A172 (cell line): ENCODE measurements at places on chromosomes 16 and 17. TPM values are rescaled to one million over a fixed set of nuclear protein-coding genes. Genes with fewer than 3 reads are reported as not detected.

TPPP3 gene
- 0.31 TPM in 1 of 2 replicates, not detected in the other for total RNA-seq

CD300LG gene
- total RNA-seq, result not detected in 2 replicates

CTRL gene
- total RNA-seq, result 0.33 and 0.96 TPM in 2 replicates

CSH2 gene
- not detected in 2 replicates for total RNA-seq

GRCh38 chr17:68301438-68301959 lies 10.2 kb downstream of the ARSG start:
- DNase-seq, result no peak

GRCh38 chr16:71645450-71645849 lies 19.5 kb downstream of the MARVELD3 start:
- DNase-seq, result peak; percentile 56

GRCh38 chr17:17071531-17072360 lies 29.5 kb downstream of the MPRIP start:
- no peak for DNase-seq

DNA sequence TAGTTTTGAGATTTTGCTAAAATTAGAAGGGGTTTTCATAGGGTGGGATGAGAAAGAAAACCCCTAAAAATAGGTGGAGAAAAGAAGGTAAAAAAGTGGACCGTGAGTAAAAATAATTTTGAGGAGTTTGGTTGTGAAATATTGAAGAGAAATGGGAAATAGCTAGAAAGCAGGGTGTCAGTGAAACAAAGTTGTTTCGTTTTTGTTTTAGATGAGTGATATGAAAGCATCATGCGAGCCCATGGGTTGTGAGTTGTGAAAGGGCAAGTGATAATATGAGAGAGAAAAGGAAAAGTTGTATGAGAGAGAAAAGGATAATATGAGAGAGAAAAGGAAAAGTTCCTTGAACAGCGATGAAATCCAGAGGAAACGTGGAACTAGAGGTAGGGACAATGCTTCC lies 7.3 kb upstream of the SMIM36 start:
- no peak for DNase-seq

DNA sequence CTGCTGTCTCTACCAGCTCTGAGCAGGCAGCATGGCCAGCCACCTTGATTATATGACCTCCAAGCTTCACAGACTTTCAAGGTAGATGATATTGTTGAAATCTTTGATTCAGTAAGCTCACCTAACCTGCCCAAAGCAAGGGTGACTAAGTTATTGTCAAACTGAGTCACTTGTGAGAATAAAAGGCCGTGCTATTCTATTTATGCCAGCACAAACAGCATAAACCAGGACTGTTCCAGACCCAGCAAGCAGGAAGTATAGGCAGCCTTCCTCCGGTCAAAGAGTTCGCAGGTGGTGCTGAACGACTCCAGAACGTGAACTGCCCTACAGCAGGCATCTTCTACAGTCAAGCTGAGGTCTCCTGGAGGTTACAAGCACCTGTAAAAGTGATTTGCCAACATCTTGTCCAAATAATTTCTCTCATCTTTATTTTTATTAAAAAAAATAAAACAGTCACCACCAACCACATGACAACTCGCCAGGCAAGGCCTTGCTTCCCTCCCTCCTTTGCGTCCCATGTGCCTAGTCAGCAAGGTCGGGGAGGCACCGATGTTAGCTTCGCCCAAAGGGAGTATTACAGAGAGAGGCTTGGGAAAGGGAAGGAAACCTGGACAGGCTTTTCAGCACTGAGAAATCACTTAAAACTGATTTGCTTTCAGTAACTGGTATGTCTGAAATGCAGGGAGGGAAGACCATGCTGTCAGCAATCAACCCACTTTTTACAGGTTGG lies 10.8 kb downstream of the ARL2BP start:
- DNase-seq, result no peak

- peak; percentile 38 for DNase-seq
Observed at GRCh38 chr17:44222112-44222869, 2.8 kb upstream of the UBTF start.

DNA sequence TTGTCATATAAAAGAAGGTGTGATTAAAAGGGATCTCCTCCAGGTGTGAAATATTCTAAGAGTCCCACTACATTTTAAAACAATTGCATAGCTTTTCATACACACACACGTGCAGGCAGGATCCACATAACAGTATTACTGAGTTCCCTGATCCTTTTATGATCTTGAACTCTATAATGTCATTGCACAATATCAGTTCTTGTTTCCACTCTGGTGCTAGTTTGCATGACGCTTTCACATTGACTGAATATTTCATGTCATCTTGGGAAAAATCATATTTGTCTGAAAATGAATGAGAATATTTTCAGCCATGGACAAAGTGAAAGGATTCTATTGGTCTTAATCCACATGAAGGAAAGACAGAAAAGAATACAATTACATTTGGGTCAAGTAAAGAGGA lies 703.8 kb downstream of the CDH8 start:
- DNase-seq, result no peak

DNA sequence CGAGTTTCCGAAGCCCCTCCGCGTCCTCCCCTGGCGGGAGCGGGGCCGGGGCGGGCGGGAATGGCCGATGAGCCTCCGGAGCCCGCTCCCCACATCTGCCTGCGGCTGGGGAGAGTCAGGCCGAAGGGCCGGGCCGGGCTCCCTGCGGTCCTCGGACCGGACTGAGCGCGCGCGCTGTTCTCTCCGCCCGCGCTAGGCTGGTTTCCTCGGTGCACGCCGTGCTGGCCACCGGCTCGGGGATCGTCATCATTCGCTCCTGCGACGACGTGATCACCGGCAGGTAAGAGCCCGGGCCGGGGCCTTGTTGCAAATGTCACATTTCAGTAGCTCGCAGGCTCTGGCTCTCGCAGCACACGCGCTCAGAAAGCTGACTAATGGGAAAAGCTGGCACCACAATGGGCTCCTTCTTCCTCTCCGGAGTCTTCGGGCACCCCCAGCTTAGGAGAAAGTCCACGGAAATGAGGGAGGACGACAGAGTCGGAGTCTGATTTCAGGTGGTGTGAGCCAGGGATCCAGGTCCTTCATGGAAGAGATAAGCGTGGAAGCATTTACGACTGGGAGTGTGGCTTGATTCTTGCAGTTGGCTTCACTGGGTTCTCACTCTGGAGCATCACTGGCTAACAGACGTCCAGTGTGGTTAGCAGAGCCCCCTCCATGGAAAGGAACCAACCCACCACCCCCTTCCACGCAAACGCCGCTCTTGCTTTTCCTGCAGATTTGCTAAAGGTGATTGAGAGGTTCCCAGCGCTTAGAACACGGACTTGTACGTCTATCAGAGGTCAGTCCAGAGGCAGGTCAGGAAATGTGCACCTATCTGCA lies 715 bp downstream of the TLCD3A start:
- DNase-seq, result peak; percentile 45
